ENCODE measurements at places on chromosomes 1 and 21.

DNA sequence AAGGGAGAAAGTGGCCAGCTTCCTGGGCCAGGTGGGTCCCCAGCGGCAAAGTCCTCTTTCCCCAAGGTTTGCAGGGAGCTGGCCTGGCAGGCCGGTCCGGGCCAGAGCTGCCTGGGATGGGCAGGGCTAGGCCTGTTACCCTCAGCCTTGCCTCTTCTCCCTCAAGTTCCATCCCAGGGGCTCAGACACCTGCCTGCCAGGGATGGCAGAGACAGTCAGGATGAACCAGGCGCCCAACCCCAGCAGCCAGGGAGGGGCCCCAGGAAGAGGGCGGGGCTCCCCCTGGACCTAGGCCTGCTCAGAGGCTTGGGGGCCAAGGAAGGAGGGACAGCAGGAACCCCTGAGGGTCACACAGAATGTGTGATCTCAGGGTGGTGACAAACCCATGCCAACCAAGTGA, 120.6 kb downstream of the CASZ1 start:
- no peak for DNase-seq

- DNase-seq: peak; percentile 80
Observed at GRCh38 chr1:60036856-60037460, 36.6 kb downstream of the C1orf87 start.

GRCh38 chr1:238652346-238652968, 733.9 kb upstream of the CHRM3 start:
- DNase-seq: no peak

GRCh38 chr21:46392921-46393320, 65.8 kb upstream of the DIP2A start:
- DNase-seq: peak; percentile 81

GRCh38 chr1:2060072-2060471, 9.9 kb downstream of the PRKCZ start:
- DNase-seq: no peak

- DNase-seq: no peak
Observed at GRCh38 chr1:175449306-175449705, 256.7 kb upstream of the KIAA0040 start.

DNA sequence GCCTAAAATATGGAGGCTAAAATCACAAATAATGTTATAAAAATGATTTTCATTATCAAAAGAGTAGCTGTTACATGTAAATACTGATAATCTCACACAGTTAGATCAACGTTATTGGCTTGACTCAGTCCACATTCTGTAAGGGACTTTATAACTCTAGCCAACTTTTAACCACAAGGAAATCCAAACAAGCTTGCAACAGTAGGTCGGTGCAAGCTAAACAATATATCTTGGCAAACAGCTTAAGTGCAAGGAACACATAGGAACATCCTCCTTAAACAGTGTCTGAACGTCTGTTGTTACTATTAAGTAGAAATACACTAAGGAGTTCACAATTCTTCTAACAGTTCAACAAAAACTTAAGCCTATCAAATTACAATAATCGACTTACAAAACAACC, 126.7 kb downstream of the EIF4G3 start:
- peak; percentile 35 for DNase-seq

- no peak for DNase-seq
Observed at GRCh38 chr1:109186733-109187086, 27.0 kb upstream of the SARS1 start.

- no peak for DNase-seq
Observed at GRCh38 chr1:118650107-118650807, 337.9 kb downstream of the TBX15 start.

- DNase-seq: no peak
Observed at GRCh38 chr1:32779242-32779641, 37.9 kb downstream of the YARS1 start.

- DNase-seq: no peak
Observed at GRCh38 chr21:46363698-46364097, 39.7 kb downstream of the PCNT start.

DNA sequence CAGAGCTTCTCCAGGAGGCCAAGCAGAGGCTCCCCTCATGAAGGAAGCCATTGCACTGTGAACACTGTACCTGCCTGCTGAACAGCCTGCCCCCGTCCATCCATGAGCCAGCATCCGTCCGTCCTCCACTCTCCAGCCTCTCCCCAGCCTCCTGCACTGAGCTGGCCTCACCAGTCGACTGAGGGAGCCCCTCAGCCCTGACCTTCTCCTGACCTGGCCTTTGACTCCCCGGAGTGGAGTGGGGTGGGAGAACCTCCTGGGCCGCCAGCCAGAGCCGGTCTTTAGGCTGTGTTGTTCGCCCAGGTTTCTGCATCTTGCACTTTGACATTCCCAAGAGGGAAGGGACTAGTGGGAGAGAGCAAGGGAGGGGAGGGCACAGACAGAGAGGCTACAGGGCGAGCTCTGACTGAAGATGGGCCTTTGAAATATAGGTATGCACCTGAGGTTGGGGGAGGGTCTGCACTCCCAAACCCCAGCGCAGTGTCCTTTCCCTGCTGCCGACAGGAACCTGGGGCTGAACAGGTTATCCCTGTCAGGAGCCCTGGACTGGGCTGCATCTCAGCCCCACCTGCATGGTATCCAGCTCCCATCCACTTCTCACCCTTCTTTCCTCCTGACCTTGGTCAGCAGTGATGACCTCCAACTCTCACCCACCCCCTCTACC, 19.1 kb downstream of the CSF1 start:
- DNase-seq: no peak

DNA sequence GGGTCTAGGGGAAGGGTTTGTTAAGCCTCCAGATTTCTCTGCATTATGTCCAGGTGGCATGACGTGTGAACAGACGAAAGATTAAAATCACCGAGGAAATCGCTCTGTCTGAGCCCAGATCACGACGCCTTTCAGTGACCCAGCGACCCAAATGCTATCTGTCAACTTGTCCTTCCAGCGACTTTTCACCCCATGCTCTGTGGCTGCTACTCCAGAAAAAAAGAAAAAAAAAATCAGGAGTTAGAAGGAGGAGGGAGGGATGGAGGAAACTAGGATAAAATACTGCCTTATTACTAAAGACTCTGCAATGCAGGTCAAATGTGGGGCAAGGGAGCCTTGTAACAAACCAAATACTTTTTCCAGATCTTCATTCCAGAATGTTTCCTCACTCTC, 352.0 kb downstream of the NUF2 start:
- DNase-seq: peak; percentile 87

- no peak for DNase-seq
Observed at GRCh38 chr1:172498857-172499256, 34.1 kb upstream of the SUCO start.

DNA sequence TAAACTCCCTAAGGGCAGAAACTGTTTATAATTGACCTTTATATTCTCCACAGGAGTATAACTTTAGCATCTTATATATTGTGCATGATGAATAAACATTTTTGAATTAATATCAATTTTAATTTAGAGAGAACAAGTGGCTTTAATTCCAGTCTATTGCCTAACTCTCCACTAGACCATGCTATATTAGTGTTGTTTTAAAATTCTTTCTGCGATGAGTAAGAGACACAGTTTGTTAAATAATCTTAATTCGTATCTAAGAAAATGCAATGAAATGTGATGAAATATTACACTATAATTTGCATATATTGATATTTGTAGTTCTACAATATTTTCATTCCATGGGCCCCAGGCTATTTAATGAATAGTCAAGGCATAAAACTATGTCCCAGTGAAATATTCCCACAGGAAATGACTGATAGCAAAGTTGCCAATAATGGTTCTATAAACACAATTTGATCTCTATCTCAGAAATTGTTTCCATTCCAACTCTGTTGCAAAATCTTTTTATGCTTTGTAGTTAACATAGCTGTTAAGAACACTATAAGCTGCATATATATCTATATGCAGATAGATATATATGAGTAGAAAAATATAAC, 2.9 kb upstream of the SYDE2 start:
- DNase-seq: no peak

Measured in foreskin fibroblast (primary cell).